NCI-H1092 (cell line): ENCODE measurements at places on chromosomes 7 and 10.

DNA sequence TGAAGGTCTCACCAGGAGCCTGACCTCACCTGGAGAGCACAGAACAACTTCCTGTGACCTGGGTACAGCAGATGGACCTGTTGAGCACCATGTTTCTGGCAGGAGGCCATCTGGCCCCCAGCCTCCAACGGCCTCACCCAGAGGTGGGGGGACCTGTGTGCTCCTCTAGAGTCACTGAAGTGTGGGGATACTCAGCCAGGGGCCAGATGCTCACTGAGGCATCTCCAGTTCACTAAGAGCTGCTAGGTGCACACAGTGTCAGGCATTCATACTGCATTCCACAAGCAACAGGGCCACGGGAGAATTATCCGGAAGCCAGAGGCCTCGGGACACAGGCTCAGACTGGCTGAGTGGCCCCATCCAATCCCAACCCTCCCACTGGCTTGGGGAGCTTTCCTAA, 161.4 kb downstream of the TCERG1L start:
- no peak for DNase-seq

DNA sequence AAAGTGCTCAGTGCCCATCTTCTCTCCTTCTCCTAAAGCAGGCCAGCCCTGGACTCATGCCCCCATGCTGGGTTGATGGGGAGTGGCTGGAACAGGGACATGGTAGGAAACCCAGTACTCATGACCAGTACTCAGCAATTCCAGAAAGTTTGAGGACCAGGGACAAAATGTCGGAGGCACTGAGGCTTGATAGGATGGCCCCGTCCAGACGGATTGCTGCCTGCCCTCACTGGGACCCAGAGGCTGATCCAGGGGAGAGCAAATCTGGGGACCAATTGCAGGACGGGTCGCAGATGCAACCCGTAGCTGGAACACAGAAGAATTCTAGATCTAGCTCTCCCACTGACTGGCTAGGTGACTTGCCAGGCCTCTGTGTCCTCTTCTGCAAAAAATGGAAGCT, 5.1 kb downstream of the ZCCHC24 start:
- no peak for DNase-seq

DNA sequence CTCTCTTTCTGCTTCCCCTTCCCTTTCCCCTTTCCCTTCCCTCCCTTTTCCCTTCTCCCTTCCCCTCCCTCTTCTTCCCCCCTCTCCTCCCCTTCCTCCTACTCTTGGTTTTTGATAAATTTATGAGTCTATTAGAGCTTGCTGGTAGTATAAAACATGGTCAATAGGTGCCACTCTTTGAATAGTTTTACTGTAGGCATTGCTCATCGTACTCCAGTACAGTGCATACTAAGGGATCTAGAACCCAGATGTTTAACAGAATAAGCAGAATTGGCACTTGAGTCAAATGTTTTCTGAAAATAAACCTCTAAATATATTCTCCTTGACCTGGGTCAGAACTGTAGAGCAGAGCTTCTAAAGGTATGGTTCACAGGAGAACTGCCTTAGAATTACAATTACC, 126.7 kb downstream of the SORCS3 start:
- DNase-seq, result no peak

- no peak for DNase-seq
Observed at GRCh38 chr7:130926001-130926691, 192.1 kb upstream of the KLF14 start.

- DNase-seq, result no peak
Observed at GRCh38 chr10:16945593-16945992, 128.4 kb upstream of the RSU1 start.

GRCh38 chr10:48657416-48657815, 27.3 kb upstream of the WDFY4 start:
- DNase-seq, result no peak

DNA sequence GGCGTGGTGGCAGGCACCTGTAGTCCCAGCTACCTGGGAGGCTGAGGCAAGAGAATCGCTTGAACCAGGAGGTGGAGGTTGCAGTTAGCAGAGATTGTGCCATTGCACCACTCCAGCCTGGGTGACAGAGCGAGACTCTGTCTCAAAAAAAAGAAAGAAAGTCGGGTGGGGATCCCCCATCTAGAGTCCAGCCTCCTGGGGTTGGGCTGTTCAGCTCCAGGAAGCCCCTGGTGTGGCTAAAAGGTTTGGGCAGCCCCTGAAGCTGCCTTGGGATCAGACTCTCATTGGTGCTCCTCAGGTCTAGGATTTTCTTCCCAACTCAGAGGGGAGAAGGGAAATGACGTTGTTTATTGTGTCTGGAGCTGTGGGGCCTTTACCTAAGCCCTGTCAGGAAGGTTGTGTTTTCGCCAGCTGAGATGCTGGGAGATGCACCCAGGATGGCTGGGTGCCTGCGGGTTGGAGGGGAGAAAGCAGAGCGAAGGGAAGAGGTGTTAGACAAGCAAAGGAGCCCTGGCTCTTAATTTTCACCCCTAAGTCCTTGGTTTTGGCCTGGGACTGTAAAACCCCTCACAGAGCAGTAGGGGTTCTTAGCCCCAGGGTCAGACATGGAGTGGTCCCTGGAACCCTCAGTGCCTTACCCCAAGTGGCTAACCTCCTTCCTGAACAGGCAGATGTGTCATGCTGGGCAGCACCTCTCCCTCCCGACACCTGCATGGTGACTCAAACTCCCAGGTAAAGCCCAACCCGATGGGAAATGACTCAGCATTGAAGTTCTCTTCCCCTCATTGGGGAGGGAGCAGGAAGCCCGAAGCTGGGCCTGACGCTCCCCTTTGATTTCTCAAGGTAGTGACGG, 21.1 kb downstream of the PLAU start:
- DNase-seq, result no peak

- DNase-seq, result no peak
Observed at GRCh38 chr10:76492026-76492425, 1060.6 kb downstream of the LRMDA start.
